NAMALWA (cell line): ENCODE measurements at places on chromosomes 3 and 15.

DNA sequence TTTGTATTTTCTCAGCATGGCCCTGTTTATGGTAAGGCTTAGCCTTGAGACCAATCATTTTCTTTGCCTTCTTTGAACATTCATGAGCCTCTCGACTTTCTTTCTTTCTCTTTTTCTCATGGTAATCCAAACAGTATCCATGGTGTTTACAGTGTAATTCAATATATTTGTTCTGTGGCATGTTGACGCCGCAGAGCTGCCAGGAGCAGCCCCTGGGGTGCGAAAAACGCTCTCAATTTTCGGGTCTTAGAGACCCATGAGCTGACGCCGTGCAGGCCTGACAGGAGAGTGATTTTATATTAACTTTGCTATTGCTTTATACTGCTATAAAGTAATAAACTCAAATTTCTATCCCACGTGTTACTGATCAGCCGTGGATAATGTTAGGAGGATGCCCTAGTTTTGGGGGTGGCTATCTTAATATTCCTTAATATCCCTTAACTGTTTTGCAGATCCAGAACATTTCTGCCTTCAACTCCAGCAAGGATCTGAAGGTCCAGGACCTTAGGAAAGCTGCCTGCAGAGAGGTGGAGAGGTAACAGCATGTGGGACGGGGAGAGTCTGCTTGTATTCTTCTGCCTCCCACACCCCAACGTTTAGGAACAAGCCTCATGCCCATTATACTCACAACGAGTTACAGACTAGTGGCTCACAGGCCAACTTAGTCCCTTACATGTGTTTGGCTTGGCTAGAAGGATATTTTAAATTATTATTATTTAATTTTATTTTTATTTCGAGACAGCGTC is 29.3 kb upstream of the MYO1E start:
- no peak for DNase-seq

DNA sequence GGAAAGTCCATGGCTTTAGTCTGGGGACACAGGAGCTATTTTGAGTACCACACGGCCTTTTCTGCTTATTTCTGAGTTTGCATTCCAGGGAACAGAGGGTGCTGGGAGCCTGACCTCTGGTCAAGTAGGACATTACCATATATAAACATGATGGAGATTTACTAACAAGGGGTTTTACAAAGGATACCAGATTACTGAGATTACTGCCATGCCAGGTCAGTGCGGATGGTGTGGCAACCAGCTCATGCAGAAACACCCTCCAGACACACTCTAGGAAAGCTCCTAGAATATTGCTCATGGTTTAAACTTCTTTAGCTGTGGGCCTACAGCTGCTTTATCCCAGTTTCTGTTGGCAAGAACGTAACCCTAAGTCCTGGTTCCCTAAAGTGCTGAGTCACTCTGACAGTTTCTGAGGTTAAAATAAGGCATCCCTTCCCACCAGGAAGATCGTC is 54.3 kb upstream of the AGTR1 start:
- no peak for DNase-seq

DNA sequence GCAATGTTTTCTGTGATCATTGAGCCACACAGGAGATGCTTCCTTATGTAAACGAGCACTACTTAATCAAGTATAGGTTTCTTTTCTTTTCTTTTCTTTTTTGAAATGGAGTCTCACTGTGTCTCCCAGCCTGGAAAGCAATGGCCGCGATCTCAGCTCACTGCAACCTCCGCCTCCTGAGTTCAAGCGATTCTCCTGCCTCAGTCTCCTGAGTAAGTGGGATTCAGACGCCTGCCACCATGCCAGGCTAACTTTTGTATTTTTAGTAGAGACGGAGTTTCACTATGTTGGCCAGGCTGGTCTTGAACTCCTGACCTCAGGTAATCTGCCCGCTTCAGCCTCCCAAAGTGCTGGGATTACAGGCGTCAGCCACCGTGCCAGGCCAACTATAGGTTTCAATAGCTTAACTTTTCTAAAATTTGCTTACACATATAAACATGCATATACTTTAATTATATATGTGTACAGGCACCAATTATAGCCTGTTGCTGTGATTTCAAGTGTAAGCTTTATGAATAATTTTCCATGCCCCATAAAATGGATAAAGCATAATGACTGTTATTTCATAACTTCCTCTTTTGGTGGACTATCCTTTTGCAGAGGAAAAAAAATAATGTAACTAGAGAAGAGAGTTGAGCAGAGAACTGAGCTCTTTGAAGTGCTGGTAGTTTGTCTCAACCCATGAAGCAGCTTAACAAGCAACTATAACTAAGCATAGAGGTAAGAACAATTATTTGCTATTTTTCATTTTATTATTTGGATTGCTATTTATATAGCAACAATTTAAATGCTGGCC is 24.8 kb upstream of the MBNL1 start:
- DNase-seq, result peak; percentile 91

DNA sequence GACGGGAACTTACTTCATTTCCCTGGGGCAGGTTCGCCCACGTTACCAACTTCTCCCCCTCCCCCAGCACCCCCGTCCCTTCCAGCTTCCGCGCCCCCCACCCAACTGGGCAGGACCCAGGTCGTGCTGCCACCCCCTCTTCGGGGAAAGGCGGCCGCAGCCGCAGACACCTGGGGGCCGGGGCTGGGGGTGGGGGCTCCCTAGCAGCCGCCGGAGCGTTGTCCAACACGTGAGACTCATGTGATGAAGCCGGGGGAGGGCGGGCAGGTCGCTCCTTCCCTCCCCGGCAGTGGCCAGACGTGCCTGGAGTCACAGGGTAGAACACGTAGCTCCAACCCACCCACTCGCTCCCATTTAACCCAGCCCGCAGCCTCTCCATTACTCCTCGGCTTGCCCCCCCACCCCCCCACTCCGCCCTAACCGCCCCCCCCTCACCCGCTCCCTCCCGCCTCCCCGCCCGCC is 240 bp upstream of the BHLHE40 start:
- peak; percentile 92 for DNase-seq

GRCh38 chr3:134394380-134394779 is 20.1 kb upstream of the AMOTL2 start:
- DNase-seq, result no peak

- DNase-seq, result no peak
Measured at GRCh38 chr3:152733584-152734119, 101.3 kb upstream of the P2RY1 start.

GRCh38 chr3:139110072-139110830 is 65.6 kb upstream of the PRR23C start:
- no peak for DNase-seq

DNA sequence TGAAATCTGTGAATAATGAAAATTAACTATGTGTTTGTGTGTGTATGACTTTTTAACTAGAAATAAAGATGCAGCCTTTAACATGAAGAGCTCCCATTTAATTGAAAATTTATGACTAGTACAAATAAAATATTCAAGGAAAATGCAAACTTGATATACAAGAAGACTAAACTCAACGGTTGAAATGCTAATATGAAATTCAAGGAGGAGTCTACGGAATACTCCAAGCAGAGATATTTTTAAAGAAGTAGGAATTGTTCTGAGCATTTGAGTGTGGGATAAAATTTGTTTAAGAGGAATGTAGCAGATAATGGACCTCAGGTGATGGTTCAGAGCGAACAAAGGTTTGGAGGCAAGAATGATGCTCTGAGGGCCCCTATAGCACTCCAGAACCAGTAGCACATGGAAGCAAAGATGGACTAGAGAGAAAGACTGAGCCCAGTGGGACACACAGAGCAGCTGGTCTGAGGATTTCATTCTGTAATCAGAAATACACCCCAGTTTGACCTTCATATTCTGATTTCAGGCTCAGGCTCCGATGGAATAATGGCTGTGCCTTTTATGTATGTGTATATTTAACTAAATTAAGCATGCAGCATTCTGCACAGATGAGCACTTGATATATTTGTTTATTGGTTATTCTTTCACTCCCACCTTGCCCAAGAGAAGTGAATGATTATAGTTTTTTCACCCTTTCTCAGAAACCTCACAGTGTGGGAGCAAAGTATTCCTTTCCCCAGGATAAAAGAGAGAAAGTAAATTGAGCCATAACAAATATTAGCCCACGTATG is 227.1 kb downstream of the ZPLD1 start:
- no peak for DNase-seq

DNA sequence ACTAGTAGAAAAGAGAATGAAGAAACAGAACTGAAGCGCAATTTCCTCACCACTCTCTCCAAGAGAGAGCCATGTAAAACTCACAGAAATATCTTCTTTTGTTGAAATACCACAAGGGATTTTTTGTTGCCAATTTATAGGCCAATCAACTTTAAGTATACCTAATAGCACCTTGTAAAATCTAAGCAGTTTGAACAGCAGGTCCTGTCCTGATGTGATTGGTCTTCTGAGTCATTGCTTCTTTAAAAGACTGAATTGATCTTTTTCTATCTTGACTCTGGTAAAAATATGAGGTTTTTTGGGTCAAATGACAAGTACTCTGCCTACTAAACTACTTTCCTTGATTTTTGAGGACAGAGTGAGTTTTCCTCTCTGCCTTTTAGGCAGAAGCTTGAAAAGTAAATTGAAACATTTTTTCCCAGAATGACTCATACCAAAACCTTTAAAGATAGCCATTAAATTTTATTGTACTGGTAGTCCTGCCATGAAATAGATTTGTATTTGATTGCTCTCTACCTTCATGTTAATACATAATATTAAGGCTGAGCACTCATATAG is 343.9 kb upstream of the CBLB start:
- DNase-seq, result no peak

- no peak for DNase-seq
Measured at GRCh38 chr15:80138961-80139360, 13.8 kb upstream of the FAH start.

DNA sequence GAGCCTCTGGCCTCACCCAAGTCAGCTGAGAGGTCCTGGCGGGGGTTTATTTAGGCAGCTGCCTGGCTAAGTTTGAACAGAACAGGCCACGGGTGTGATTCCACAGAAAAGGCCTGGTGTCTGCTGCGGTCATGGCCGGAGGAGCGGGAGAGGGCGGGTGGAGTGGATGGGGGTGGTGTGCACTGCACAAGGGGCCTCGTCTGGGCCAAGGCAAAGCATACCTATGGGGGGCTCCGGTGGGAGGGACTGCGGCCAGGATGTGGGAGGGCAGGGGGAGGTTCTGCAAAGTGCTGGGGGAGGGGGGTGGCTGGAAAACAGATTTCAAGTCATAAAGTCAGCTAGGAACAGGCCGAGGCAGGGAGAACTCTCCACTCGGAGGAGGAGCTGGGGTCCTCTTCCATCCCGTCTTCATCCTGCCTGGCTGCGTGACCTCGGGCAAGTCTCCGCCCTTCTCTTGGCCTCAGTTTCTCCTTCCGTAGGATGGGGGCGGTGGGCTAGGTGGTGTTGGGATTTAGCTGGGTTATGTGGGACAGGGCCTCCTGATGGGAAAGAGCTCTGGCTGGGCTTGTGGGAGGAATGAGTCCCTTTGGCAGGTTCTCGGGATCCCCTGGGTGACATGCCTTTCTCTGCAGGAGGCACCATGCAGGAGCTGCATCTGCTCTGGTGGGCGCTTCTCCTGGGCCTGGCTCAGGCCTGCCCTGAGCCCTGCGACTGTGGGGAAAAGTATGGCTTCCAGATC is 878 bp downstream of the ISLR start:
- DNase-seq, result no peak

GRCh38 chr15:28021281-28022039 is 77.7 kb downstream of the OCA2 start:
- peak; percentile 75 for DNase-seq

GRCh38 chr3:87145553-87145952 is 81.6 kb upstream of the CHMP2B start:
- peak; percentile 46 for DNase-seq

- no peak for DNase-seq
Measured at GRCh38 chr3:196007744-196008335, 74.0 kb downstream of the TFRC start.

DNA sequence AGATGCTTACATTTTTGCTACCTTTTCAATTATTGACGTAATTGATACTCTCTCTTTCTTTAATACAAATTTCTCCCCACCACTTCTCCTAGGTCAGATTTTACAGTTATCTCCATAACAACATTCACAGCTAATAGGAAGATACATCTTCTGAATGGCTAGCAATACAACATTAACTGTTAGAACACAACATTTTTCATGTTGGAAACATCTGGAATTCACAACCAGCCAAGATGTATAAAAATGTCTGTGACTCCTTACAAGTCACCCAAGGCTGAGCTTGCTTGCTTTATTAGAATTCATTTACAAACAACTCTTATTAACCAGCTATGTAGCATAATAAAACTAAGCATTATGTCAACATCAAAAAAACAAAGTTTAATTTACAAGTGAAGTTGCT is 81.0 kb upstream of the ROBO2 start:
- DNase-seq, result no peak

- DNase-seq, result no peak
Measured at GRCh38 chr15:95106801-95107200, 875.4 kb downstream of the MCTP2 start.

DNA sequence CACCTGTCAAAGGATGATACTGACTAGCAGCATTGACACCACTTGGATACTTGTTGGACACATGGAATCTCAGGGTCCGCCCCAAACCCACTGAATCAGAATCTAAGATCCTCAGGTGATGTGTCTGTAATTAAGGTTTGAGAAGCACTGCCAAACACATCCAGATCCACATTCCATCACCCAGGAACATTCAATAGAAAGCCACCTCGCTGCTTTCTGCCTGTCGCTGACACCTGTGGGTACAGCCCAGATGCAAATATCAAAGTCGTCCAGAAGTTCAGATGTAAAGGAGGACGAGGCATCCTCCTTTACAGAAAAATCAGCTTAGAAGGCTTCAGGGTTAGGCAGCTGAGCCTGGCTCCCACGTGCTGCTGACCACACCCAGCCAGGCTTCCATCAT is 5.2 kb upstream of the RPS17 start:
- no peak for DNase-seq

DNA sequence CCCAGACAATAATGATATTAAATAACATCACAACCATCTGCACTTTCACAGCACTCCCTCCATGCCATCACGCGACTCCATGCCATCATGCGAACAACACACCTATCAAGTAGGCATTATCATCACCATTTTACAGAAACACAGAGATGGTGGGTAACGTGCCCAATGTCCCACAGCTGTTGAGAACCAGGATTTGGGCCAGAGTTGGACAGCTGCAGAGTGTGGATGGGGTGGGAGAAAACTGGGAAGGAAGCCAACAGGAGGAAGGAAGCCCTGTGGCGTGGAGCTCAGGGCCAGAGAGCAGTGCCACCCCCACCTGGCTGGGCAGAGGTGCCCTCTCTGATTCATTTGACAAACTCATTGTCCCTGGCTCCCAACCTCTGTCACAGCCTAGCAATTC is 29.0 kb downstream of the RBPMS2 start:
- DNase-seq, result no peak

DNA sequence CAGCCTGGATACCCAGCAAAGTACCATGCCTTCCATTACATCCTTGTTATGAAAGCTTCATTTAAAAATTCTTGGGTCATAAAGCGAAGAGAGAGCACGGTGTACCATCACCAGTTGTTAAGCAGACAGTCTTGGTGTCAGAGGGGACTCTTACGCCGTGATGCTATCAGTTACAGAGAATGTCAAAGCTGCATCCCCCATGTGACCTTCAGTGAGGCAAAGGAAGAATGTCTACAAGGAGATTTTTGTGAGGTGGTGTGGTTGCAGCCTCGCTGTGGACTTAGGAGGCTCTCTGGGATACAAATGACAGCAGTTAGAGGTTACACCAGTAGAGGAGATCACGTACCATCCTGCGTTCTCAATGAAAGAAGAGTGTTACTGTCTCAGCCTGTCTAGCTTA is 278.3 kb downstream of the FEZF2 start:
- DNase-seq, result no peak

GRCh38 chr15:94253742-94254141 is 22.4 kb downstream of the MCTP2 start:
- DNase-seq, result peak; percentile 79

- no peak for DNase-seq
Measured at GRCh38 chr15:84552896-84553295, 47.9 kb upstream of the ZSCAN2 start.
